ENCODE measurements at places on chromosomes 2 and 18. TPM values are rescaled to one million over a fixed set of nuclear protein-coding genes. Genes with fewer than 3 reads are reported as not detected.

The AOX1 gene
- total RNA-seq, result 33.3 TPM

The RPL37A gene
- 2,232 TPM for total RNA-seq

The VAMP8 gene
- 149 TPM for total RNA-seq

The AFG3L2 gene
- total RNA-seq, result 41.5 TPM

The DCC gene
- total RNA-seq, result 3.5 TPM

DNA sequence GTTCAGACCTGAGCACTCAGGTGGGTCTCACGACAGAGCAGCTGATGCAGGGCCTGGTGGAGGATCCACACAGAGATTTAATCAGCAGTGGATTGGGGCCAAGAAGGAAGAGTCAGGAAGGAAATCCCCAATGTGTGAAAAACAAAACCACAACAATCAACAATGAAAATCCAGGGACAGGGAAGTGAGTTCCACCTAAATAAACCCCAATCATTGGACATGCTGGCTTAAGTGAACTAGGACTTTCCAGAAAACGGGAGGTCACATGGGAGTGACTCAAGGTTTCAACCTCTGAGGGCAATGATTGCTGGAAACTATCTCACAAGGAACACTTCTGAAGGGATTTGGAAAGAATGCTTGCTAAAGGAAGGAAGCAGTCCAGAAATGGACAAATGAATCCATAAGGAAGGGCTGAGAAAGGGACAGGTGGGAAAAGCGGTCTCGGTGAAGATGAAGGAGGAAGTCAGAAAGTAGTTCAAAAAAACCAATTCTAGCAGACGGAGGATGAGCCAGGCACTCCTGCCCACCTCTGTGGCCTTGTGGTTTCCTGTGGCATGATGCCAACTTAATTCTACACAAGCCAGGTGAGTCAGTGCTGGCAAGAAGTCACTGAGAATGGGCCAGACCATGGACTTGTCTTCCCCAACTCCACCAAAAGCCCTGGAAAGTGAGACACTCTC lies 15.4 kb upstream of the XDH start:
- DNase-seq, result no peak

- no peak for DNase-seq
These were observed 28.4 kb upstream of the OTOF start for GRCh38 chr2:26506279-26506678.

DNA sequence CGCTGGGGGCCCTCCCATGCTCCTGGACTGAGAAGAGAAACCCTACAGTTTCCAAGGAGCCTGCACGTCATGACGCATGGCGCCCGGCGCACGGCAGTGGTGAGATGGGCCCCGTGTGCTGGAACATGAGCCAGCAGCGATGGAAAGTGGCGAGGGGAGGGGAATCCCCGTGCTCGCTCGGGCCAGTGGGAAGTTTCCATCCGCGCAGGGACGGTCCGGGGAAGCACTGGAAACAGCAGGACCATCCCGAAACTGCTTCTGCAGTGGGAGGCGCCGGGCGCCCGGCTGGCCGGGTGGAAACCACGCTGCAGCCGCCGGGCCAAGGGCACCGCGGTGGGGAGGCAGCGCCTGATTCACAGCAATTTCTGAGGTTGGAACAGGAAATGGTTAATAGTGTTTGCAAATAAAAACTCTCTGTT lies 4.9 kb upstream of the PDCD1 start:
- DNase-seq, result peak; percentile 87

DNA sequence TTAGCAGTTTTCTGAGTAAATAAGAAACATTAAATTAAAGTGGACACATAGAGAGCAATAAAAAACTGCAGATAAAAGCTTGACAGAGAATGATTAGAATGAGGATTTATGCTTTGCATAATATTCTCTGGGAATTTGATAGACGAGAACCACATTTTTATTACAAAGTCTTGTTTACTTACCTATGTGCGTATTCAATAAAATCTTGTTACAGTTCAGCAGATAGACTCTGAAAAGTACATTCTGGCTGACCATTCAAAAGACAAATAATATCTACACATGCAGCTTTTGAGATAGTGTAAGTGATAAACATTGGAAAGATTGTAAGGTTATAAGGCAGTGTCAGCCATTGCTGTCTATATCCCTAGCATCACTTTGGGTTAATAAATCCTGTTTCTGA lies 381.6 kb downstream of the NYAP2 start:
- no peak for DNase-seq

GRCh38 chr2:223005496-223005895 lies 46.5 kb upstream of the KCNE4 start:
- no peak for DNase-seq

GRCh38 chr2:189595417-189595816 lies 14.8 kb upstream of the SLC40A1 start:
- DNase-seq, result no peak

GRCh38 chr2:14567561-14567960 lies 65.0 kb upstream of the LRATD1 start:
- no peak for DNase-seq

- no peak for DNase-seq
These were observed 40.8 kb upstream of the SCLY start for GRCh38 chr2:238019962-238020361.

GRCh38 chr2:231699006-231699405 lies 9.3 kb upstream of the PTMA start:
- DNase-seq, result peak; percentile 53

DNA sequence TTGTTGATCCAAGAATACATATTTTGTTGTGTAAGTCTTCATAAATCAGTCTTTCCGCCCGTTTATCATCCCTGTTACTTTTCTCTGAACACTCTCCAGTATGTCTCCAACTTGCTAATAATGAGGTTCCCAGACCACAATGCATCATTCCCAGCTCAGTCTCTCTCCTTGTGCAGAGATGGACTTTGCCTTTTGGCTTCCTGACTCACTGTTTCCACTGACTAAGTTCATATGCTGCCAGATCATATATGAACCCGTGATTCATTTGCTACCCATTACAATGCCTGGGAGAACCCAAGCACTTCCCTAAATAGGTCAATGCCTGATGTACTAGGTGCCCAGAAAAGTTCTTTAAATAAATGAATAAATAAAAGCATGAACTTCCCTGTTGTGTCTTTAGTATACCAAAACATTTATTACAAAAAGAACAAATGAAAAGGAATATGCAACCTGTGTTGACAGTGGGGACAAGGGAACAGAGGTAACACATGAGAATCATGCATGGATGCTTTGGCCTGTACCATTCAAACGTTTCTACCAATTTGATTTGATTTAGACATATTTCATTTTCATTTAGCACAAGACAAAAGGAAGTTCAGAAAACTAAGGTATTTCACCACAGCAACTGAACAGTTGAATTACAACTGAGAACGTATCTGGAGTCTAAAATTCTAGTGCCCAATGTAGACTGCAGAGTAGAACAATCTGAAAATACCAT lies 215.4 kb upstream of the HNRNPA3 start:
- DNase-seq, result no peak

DNA sequence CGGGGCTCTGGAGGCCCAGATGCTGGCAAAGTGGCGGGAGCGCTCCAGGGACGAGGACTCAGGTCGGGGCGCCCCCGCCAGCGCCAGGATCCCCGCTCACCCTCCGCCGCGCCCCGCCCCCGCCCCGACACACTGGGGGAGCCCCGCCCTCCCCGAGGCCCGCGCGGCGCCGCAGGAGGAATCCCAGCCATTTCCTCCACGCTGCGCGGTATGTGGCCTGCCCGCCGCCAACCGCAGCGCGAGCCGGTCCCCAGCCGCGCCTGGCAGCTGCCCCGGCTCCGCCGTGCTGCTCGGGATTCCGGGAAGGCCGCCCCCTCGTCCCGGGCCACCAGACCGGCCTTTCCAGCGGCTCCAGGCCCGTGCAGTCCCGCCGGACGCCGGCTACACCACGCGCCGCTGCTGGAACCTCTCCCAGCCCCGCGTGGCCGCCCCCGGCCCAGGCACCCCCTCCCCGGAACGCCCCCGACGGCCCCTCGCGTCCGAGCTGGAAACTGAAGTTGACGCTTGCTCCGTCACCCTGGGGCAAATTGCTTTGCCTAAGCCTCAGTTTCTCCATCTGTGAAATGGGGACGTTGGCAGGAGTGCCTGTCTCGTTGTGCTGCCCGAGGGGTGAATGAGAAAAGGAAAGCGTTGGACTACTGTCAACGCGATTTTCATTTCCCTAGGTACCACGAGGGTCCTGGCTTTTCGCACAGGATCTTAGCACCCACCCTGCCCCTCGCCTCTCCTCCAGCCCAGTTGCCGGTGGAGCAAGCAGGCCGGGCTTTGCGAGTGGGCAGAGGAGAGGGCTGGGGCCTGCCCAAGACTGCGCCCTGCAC lies 53.6 kb downstream of the PKDCC start:
- peak; percentile 77 for DNase-seq

Measured in upper lobe of left lung (tissue), 6 donors.